Left ventricle myocardium superior (tissue), 1 donor: ENCODE measurements at places on chromosomes 3 and 15. TPM values are rescaled to one million over a fixed set of nuclear protein-coding genes. Genes with fewer than 3 reads are reported as not detected.

DNA sequence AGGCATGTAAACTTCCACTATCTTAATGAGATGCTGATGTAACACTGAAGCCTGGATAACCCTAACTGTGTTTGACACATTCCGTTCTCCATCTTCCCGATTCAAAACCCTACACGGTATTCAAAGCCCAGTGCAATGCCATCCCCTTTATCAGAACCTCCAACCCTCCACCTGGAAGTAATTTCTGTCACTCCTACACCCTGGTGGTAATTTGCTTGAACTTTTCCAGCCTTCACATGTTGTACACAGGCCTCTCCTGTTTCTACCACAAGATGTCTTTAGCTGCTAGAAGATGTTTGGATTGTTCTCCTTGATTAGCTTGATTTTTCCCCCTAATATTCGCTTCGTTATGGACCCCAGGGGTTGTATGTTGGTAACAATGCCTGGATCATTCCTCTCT, 208.9 kb downstream of the CHST2 start:
- no peak for DNase-seq

Gene PLSCR5
- total RNA-seq = not detected

- no peak for DNase-seq
These were observed 7.2 kb downstream of the POLR2H start for GRCh38 chr3:184368586-184369183.

Gene ASB14
- 14.1 TPM for total RNA-seq

- no peak for DNase-seq
These were observed 87.7 kb downstream of the NEO1 start for GRCh38 chr15:73139744-73140553.

DNA sequence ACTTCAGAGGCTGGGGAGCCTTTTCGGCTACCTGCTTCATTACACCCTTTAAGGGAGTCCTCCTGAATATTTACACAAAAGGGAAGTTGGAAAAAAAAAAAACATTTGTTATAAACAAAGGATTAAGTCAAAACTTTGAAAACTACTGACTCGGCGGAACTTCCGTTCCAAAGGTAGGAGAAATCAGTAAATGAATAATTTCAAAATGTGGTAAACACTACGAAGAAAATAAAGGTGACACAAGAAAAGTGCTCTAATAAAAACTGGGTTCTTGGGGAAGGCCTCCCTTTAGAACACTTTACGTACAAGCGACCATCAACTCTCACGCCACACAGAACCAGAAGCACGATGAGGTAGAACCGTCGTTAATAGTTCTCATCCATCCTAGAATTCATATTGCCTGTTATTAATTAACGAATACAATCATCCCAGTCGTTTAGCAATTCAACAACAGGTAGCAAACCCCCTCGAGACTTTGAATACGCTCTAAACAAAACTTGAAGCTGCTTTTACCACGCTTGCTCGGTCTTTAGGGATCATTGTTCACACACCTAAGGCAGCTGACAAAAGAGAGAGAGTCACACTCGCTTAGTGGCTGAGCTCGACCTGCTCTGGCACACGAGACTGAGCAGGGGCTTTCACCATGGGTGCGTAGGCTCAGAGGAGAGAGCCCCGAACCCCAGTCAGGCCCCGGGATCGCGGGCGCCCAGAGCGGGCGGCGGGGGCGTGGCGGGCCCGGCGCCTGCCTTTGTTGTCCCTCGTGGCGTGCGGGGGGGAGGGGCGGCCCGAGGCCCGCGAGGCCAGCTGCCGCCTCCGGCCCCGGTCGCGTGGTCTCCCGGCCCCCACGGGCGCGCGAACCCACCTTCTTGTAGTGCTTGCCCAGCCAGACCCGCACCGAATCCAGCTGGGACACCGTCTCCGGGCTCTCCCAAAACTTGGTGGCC, 680 bp downstream of the SMARCC1 start:
- DNase-seq = peak; percentile 83

Gene DPPA2
- total RNA-seq = not detected
